Osteocyte (in vitro differentiated cells): ENCODE measurements at places on chromosomes 2 and 18. TPM values are rescaled to one million over a fixed set of nuclear protein-coding genes. Genes with fewer than 3 reads are reported as not detected.
A peak's percentile ranks its signal among the peaks of the same experiment; 100 is the strongest.

DCC gene
- 0.24 and 0.39 TPM in 2 replicates for total RNA-seq

MYL12B gene
- 222 and 230 TPM in 2 replicates for total RNA-seq

C2orf78 gene
- total RNA-seq: not detected in 2 replicates

IL37 gene
- total RNA-seq: not detected in 2 replicates

DSC3 gene
- total RNA-seq: 5.6 and 5.8 TPM in 2 replicates

MARCHF4 gene
- 1.3 TPM in 2 replicates for total RNA-seq

PTH2R gene
- not detected in 2 replicates for total RNA-seq

FIGLA gene
- not detected in 2 replicates for total RNA-seq

EXOC6B gene
- 31.2 and 33.8 TPM in 2 replicates for total RNA-seq

SCN9A gene
- total RNA-seq: 6.6 and 6.8 TPM in 2 replicates

- no peak for DNase-seq
These were observed 25.2 kb downstream of the EPB41L5 start for GRCh38 chr2:120037995-120038541.

DNA sequence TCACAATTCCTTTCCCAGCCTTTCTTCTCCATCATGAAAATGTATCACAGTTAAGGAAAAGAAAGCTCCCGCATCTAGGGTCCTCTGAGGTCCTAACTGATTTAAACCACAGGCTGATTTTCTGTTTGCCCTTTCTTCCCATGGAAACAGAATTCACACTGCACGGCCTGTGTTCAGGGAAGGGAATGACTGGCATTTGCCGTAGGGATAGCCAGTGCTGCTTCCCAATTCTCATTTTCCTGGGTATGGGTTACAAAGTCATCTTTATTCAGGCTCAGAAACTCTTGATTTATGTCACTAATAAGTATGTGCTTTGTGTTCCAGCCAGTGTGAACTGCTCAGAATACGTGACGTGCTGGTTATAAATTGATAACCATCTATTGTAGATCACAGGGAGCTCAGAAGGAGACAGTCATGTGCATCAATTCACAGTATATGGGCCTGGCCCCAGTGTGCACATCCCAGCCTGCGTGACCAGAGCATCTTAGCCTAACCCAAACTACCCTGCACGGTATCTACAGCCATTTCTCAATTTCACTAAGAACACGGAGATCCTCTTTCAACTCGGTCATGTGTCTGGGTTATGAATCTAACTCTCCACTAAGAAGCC lies 163.3 kb downstream of the LRRC30 start:
- DNase-seq: no peak

DNA sequence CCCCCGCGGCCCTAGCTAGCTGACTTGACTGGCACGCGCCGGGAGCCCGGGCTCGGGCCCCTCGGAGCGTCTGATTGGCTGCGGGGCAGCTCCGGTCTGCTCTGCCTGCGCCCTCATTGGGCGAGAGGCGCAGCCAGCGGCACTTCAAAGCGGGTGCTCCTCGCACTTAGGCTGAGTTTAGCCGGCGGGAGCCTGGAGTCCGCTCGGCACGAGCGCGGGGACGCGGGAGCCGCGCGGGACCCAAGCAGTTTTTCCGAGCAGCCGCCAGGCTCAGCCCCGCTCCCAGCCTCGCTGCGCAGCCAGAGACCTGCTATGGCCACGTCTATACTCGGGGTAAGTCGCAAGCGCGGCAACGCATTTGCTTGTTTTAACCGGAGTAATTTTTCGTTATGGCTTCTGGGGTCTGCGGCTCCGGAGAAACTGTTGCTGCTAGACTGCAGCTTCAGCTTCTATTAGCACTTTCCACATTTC lies at the start of gene SP9:
Gene SP9, plus strand, starts transcription at position 174 of the 471 bp plus-strand sequence. Its CDS starts 139 bp downstream, at position 313.
- no peak for DNase-seq

DNA sequence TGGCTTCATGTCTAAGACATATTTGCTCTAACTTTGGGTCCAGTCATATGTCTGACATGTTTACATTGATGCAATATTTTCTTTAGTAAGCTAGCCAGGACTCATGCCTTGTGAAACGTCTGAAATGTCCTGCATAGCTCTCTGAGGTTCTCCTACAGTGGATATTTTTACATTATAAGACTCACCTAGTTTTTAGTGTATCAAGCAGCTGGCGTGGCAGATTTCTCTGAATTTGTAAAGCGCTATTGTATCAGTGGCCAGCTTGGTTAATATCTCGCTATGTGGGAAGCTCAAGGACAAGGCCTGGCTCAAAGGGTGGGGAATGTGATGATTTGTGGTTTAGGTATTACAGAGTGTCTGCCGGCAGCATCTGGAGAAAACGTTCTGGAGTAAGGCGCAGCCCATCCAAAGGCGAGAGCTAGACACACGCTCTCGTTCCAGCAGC lies 164.3 kb downstream of the LTBP1 start:
- no peak for DNase-seq

GRCh38 chr2:127293386-127293747 lies 577 bp downstream of the ERCC3 start:
- no peak for DNase-seq

- no peak for DNase-seq
These were observed 16.0 kb downstream of the TMEM177 start for GRCh38 chr2:119694845-119695521.

GRCh38 chr2:67877301-67877700 lies 185.5 kb downstream of the C1D start:
- no peak for DNase-seq

GRCh38 chr2:159609811-159610549 lies 6.4 kb downstream of the BAZ2B start:
- DNase-seq: no peak

DNA sequence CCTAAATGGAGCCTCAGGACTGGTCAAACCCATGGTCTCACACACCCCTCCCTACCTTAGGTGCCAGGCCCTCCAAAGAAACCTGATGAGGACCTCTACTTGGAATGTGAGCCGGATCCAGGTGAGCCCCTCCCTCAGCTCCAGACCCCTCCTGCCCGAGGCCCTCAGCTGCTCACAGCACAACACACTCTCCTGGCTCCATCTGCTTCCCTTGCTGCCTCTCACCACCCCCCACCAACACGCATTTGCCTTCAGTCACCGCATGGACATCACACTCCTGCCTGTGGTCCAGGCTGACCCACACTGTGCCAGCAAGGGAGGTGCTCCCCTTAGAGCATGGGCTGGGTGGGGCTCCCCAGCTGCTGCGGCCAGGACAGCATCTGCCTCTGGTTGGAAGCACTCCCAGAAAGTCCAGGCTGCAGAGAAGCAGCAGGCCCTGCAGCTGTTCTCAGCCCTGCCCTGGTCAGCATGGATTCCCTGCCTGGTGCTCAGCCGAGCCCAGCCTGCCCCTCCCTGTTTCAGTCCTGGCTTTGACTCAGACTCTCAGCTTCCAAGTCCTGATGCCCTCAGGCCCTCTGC lies 15.1 kb downstream of the SH2D6 start:
- peak; percentile 96 for DNase-seq

- peak; percentile 88 for DNase-seq
These were observed 43.9 kb upstream of the STPG4 start for GRCh38 chr2:47198985-47199451.

- DNase-seq: no peak
These were observed 40.4 kb upstream of the MAL start for GRCh38 chr2:94984964-94985575.

DNA sequence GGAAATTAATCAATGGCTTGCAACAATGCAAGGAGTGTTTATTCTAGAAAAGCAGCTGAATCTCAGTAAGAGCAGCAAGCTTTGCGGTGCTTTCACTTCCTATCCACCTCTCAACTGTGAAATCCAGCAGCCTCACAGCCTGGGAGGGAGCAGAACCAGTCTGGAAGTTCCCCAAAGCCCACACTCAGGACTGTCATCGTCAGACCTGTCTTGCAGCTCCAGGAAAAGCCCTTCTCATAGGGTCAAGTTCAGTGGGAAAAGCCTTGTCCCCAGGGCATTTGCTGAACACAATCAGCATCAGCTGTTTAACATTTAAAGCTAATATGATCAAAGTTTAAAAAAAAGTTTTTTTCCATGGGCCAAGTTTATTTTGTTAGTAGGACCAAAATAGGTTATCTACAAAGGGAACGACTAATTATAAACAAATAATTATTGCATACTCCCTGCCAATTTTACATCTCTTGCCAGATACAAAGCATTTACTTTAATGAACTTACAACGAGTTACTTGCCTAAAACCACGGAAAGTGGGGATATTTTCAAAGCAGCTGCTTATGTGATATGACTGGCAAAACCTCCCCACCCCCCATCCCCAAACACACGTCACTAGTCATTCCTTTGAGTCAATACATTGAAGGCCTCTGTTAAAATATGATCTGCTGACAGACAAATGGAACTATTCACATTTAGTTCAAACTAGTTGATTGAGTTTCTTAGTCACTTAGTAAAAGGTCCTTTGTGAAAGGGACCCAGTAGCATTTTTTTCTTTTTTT lies 36.8 kb downstream of the PARD6G start:
- no peak for DNase-seq

GRCh38 chr2:227153307-227153706 lies 10.7 kb downstream of the COL4A4 start:
- DNase-seq: no peak

DNA sequence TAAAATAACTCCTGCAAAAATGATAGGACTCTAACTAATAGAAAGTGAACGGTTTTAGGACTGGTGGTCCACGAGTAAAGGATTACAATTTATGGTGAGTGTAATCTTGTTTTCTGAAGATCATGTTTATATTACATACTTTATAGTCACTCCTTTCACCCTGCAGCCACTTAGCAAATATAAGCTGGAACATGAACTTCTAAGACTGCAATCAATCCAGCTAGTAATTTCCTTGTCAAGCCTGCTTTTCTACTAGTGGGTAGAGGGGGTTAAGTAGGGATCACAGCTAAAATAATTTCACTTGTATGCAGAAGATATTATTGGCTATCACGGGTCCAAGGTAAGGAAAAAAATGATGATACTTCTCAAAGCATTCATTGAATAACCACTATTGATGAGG lies 125.5 kb upstream of the NETO1 start:
- no peak for DNase-seq

- no peak for DNase-seq
These were observed 21.9 kb upstream of the PPP1CB start for GRCh38 chr2:28729698-28730097.

GRCh38 chr2:237217995-237218616 lies 132.4 kb downstream of the COPS8 start:
- DNase-seq: no peak

DNA sequence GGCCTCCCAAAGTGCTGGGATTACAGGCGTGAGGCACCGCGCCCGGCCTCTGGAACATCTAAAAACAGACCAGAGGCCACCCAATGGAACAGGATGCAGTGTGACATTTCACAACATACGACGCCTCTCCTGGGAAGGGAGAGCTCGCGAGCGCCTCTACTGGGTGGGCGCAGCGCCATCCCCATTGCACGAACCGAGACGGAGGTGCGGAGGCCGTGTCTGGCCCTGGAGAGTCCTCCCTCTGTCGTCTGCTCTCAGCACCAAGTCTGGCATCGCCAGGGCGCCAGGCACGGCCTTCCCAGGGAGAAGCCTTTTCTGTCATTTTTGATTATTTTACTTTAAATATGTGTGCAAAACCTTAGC lies 9.4 kb upstream of the GBX2 start:
- DNase-seq: no peak

- no peak for DNase-seq
These were observed 1.3 kb downstream of the COLEC12 start for GRCh38 chr18:498931-499775.

GRCh38 chr2:153071090-153071489 lies 352.7 kb downstream of the ARL6IP6 start:
- DNase-seq: no peak

DNA sequence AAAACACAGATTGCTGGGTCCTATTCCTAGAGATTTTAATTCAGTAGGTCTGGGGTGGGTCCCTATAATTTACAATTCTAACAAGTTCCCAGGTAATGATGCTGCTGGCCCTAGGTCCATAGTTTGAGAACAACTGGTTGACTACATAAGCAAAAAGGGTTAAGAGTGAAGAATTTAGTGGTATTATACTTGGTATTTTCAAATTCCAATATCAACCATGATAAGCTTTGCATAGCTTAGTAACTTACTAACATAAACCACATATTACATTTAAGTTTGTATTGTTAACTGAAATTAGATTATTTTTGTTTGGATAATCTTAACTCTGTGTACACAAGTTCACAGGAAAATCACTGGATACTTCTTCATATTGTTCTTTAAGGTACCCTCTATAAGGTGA lies 862.9 kb upstream of the ACVR2A start:
- no peak for DNase-seq

GRCh38 chr2:204973616-204974015 lies 428.3 kb downstream of the PARD3B start:
- DNase-seq: no peak

DNA sequence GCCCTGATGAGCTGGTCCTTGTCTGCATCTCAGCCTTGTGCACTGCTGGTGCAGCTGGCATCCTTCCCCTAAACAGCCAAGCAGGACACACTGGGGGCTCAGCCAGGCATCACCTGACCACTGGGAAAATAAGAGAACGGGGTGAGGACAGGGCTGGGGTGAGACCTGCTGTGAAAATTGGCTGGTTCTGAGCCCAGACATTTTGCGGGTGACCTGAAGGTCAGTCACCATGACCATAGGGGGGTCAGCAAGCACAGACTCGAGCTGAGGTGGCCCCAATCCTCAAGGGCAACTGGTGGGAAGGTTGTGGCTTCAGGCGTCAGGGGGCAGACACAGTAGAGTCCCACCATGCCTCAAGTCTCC lies 144.9 kb upstream of the TWIST2 start:
- peak; percentile 67 for DNase-seq

- DNase-seq: peak; percentile 90
These were observed 217.1 kb downstream of the KLHL29 start for GRCh38 chr2:23602116-23602515.

- DNase-seq: no peak
These were observed 42.9 kb downstream of the MMADHC start for GRCh38 chr2:149544692-149545091.

DNA sequence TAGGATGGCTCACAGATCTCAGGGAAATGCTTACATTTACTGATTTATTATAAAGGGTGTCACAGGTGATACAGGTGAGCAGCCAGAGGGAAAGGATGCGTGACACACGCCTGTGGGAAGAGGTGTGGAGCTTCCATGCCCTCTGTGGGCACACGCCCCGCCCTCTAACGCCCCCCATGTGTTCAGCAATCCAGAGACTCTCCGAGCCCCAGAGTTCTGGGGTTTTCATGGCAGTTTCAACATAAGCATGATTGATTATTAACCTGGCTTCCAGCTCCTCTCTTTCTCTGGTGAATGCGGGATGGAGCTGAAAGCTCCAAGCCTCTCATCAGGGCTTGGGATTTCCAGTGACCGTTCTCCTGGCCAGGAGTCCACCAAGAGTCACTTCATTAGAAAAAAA lies 34.3 kb upstream of the ODC1 start:
- DNase-seq: no peak

- no peak for DNase-seq
These were observed 460.5 kb downstream of the TGIF1 start for GRCh38 chr18:3910512-3910911.

DNA sequence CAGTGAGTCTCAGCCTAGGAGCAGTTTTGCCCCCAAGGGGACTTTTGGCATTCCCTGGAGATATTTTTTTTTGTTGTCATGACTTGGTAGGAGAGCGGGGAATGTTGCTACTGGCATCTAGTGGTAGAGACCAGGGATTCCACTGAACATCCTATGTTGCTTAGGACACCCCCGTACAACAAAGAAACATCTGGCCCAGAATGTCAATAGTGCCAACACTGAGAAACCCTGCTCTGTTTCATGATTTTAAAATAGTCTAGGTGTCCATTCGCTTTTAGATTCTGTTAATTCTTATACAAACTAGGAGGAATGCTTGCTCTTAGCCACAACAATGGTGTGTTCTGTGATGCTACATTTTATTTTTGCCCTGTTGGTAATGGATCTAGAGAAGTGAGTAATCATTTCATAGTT lies 225.8 kb upstream of the SIX3 start:
- no peak for DNase-seq

GRCh38 chr2:201906777-201907562 lies 100.6 kb downstream of the CDK15 start:
- DNase-seq: no peak

- DNase-seq: no peak
These were observed 67.5 kb downstream of the PDE1A start for GRCh38 chr2:182359027-182359989.
